CD4-positive, alpha-beta T cell treated with Interleukin-6 for 4 hours (primary cell): ENCODE measurements at places on chromosomes 12 and 14.

DNA sequence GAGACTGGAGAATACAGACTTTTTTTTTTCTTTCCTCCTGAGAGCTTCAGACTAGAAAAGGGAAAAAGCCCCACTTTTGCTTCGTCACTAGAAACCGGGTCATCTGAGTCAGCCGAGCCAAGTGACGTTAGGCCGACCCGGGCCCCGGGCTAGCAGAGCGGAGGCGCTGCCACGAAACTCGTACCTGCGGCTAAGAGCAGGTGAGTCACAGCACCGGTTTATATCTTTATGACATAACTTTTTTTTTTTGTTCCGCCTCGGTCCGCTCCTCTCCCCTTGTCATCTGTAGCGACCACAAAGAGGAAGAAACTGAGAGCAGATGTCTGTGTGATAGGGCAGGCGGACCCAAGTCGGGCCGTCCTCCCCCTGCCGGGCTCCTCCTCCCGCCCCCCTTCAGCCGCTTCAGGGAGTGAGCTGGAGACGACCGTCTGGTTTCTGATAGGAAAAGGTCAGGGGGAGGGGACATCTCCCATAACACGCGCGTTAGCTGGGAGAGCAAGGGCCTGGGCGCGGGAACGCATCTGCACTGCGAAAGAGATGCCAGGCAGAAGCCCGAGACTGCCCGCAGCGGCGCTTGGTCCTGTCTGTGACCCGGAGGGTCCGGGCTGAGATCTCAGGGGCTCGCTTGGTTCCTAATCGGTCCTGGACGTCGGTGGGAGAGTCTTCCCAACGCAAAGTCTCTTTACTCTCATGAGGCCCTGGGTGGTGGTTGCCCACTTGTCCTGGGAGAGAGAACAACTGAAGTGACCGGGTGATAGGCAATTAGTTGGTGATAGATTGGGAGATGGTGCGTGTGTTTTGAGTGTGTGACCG, 586 bp downstream of the TTC6 start:
- DNase-seq = peak; percentile 7

GRCh38 chr12:91271185-91271584, 88.6 kb upstream of the DCN start:
- DNase-seq = no peak

- no peak for DNase-seq
Measured at GRCh38 chr12:3252450-3252891, 175.3 kb downstream of the TSPAN9 start.

GRCh38 chr12:131940141-131940547, 9.6 kb upstream of the EP400 start:
- DNase-seq = no peak

DNA sequence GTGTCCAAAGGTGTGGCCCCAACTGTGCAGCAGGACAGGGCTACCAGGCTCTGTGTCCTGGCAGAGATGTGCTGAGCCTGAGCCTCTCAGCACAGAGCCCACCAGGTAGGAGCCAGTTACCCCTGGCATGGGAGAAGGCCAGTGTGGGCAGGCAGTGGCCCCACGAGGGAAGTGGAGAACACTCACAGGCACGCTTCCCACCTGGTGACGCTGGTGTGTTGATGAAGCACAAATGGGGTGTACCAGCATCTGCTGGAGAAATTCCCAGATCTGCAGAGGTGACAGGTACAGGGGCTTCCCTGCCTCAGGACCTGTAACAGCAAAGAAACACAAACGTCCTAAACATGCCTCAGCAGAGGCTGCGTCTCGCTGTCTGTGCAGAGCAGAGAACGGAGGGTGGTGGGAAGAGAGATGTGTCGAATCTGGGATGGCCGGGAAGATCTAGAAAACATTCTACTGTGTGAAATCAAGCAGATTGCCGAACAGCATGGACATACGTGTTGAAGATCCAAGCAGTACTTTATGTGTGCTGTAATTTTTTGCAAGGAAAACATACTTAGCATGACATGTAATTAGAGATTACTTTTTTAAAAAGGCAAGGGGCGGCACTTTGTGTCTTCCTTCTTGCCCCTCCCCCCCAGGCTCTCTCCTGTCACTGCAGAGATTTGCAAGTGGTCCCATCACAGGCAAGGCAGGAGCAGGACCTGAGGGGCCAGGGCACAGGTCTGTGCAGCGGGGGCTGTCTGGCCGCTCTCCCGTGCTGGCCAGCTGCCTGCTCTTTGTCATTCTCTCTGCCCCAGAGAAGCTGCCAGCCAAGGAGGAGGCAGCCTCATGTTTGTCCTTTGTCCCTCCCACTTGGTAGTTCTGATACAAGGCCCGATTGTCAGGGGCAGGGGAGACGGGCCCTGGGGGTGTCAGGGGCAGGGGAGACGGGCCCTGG, 17.3 kb downstream of the HIP1R start:
- DNase-seq = peak; percentile 0

DNA sequence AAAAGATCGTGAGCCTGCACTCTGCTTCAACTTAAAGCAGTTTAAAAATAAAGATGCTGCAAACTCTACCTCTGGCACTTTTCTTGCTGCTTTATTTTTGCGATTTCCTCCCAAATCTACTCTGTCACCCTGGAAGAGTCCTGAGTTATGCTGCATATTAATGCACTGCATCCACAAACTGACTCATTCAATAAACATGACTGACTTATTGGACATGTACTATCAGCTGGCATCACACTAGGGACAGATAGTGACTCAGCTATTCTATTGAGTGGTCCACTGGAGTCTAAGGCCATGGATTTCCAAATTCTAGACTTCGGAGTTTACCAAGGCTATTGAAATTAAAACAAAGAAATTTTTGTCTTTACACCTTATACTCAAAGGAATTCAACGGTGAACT, 90.7 kb upstream of the PTPRR start:
- DNase-seq = no peak

DNA sequence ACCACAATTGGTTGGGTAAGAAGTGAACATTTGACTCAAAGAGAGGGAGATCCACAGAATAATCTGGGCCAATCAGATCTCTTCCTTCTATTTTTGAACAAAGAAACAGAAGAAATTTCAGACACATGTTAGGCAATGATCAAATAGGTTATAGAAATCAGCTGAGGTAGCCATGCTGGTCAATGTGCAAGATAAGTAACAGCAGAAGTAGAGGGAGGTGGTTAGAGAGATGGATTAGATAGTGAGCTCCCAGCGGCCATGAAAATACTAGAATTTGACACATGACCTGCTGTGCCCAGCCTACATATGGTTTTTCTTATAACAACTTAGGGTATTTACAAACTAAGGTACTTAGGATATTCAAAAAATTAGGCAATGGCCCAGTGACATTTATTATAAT, 230.9 kb upstream of the ARID2 start:
- no peak for DNase-seq

- no peak for DNase-seq
Measured at GRCh38 chr14:71116568-71117122, 209.4 kb downstream of the PCNX1 start.

DNA sequence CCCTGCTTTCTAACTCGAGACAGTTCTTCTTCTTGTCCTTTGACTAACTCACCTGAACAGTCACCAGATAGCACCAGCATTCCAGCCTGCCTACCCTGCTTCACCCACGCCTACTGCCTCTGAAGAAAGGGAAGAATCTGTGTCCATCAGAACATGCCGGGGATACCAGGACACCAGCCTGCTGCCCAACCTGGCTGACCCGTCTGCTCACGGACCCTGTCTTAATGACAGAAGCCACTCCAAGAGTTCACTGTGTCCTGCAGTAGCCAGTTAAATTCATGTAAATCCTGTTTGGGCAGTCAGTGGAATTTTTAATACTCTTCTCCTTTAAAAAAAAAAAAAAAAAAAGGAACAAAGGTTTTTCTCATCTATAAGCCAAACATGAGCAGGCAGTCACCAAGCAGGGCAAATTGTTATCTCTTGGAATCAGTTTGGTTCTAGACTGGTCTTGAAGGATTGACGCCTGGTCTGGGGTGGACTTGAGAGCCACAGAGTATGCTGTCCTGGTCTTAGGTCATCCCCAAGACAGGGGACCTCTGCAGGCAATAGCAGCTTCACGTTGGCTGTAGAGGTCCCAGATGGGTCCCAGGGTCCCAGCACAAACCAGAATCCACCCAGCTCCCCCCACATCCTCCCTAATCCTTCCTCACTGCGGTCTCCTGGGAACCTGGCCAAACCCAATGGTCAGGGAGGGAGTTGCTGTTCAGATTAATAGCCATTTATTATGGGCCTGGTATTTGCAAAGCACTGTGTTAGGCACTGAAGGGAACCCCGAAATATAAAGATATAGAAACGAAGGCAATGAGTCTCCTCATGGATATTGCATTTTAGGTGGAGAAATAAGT, 181.1 kb upstream of the HIF1A start:
- no peak for DNase-seq

DNA sequence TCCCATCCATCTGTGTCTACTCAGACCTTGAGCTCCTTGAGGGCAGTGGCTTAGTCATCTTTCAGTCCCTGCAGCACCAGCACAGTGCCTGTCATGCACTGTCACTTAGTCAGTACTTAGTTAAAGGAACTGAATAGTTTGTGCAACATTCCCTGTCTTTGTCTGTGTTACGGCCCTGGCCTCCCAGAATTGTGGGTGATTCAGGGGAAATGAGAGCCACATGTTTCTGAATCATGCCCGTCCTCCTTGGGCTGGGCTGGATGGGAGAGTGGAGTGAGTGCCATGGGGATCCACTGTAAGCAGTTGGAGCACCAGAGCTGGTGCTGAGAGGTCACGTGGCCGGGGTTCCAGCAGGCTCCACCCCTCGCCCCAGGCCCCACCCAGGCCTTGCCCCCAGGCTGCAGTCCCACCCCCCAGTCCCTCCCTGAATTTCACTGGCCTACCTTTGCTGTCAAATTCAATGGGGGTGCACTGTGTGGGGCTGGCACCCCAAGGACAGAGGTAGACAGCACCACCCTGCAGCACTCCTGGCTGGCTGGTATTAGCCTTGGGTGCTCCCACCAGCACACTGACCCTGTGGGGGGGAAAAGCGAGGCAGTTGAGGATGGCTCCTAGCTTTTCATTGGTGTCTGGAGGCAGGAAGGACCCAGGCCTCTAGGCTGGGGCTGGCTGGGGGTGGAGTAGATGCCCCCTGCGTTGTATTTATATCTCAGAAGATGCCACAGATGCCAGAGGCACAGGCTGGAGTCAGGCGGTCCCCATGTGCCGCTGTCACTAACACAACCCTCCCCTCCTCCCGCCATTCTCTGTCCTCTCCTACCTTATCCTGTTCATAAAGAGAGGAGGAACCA, 7.5 kb downstream of the ITGA5 start:
- peak; percentile 79 for DNase-seq

DNA sequence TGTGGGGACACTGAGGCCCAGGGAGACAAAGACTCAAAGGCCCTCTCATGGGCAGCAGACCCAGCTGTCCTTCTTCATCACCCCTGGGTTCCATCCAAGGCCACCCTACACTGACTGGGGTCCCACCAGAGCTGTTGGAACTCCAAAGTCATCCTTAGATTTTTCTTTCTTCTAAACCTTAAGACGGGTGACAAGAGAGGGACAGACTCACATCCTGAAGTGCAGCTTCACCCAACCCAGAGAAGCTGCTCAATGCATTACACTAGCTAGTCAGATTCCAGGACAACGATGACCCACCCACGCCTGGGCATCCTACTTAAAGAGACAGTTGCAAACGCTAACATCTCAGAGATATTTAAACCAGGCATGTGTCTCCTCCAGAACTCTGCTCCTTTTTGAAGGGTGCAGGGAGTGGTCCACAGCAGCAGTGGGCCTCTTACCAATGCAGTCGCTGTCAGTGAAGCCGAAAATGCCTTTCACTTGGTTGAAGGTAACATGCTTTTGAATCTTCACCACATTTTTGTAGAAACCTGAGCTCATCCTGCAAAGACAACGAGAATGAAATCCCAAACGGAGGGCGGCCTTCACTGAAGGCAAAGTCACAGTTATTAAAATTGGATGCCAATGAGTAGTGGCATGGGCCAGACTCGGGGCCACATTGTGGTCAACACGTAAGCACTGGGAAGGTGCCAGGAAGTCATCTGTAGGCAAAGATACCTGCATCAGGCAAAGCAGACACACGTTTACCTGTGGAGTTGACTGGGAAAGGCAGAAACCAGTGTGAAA, 23.4 kb downstream of the SLC25A47 start:
- DNase-seq = no peak

GRCh38 chr12:728781-729180, 23.6 kb upstream of the WNK1 start:
- DNase-seq = peak; percentile 53

GRCh38 chr14:90495357-90496276, 98.8 kb downstream of the CALM1 start:
- peak; percentile 41 for DNase-seq

DNA sequence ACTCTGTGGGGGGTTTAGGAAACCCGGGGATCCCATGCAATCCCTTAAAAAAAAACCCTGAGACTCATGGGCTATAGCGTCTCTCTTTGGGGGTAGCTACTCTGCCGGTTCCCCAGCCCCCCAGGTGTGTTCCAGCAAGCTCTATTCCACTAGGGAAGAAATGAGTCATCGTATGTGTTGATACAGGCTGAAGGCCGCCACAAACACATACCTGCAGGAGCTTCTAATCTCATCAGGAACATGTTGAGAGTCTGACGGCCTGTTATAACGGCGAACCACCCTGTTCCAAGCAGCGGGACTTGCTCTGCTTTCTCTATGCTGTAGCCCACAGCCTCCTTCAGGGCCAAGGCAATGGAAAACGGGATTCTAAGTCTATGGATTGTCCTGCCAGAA, 977 bp upstream of the KRT5 start:
- no peak for DNase-seq

GRCh38 chr14:93173943-93174395, 10.7 kb downstream of the MOAP1 start:
- no peak for DNase-seq

- no peak for DNase-seq
Measured at GRCh38 chr14:101977311-101978071, 13.1 kb downstream of the DYNC1H1 start.

- DNase-seq = no peak
Measured at GRCh38 chr12:25424211-25424731, 128.8 kb downstream of the LMNTD1 start.

DNA sequence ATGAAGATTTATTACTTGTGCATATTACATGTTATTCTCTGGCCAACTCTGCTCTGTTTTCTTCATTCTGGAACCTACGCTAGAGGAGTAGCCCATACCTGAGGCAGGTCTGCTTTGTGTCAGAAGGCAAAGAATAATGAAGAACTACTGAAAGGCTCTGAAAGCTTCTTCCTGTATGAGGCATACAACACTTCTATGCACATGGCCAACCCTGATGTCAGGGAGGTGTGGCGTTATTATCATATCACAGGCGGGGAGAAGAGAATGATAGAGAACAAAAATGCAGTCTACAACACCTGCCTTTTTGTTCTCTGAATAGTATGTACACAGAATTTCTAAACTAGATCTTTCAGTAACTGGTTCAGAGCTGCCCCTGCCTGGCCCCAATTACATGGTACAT, 32.5 kb upstream of the CRY1 start:
- DNase-seq = no peak

DNA sequence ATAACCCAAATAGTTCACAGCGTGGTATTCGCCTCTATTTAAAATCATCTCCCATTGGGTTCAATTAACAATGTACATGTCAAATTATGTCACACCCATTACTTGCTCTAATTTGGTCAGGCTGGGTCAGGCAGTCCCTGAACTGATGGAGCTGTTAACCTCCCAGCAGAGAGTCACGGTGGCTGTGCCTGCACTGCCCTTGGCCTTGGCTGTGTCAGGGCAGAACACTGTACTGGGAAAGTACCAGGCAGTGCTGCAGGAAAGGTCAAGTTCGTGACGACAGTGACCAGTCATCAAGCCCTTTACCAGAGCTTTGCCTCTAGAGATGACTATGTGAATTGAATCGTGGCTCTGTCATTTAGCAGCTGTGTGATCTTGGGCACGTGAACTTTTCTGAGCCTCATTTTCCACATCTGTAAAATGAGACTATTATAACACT, 100.0 kb downstream of the ARF6 start:
- no peak for DNase-seq
